ENCODE measurements at places on chromosomes 7 and 10.

DNA sequence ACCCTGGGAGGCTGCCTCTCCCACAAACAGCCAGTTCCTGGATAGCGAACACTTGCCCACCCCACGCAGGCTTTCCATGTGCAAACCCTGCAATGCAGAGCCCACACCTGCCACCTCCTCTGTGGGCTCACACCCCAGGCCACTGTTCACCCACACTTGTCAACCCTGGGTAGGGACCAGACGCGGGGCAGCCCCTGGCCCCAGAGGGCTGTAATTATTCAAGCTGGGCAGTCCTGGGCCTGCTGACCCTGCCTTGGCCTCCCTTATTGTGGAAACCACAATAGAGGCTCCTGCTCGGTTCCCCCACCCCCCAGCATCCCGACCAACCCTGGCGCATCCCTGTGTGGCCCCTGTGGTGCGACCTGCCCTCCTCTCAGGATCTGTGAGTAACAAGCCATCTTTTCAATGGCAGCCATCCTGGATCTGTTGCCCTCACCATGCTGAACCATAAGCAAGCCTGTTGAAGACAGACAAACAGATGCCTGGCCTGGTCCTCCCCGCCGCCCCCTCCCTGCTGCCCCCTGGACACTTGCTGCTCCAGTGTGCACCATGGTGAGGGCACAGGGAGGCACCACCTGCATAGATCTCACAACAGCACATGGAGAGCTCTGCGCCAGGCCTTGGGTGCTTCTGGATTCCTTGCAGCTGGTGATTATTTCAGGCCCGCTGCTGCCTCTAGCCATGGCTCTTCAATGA, 15.8 kb upstream of the UBE3C start:
- no peak for DNase-seq

GRCh38 chr7:128790315-128791041, 1.3 kb upstream of the CCDC136 start:
- no peak for DNase-seq

- DNase-seq: no peak
Observed at GRCh38 chr7:143210541-143210940, 11.3 kb upstream of the TAS2R40 start.

DNA sequence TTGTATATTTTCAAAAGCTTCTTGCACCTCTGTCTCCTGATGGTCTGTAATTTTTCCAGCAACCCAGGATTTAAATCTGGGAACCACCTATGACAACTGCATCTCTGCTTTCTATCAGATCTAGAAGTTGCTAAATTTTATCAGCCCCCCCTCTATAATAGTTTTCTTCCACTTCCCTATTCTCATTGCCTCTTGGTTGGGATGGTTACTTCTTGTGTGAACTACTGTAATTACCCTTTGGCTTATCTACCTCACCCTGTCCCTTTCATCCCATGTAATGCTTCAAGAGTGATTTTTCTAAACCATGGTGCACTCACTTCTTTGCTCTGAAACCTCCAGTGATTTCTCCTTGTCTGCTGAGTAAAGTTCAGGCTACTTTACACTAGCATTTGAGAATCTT, 92.3 kb downstream of the BMPR1A start:
- no peak for DNase-seq

DNA sequence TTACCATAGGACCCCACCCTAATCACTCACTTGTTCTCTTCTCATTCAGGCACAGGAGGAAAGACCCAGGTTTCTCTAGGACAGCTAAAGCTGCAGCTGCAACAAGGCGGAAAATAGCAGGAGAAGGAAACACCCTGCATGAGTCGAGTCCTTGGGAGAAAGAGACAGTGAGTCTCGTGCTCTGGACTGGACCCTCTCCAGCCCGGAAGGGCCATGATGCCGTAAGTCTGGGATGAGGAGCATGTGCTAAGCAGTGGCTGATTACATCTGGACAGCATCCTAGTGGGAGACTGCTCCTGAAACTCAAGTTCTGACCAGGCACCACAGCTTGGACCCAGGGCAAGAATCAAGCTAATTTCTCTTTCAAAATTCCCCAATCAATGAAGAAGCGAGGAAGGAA, 39.4 kb downstream of the FBXW4 start:
- DNase-seq: no peak

Measured in bone marrow (tissue), 2 donors.